HCT116 (cell line): ENCODE measurements at places on chromosomes 1 and 21.

DNA sequence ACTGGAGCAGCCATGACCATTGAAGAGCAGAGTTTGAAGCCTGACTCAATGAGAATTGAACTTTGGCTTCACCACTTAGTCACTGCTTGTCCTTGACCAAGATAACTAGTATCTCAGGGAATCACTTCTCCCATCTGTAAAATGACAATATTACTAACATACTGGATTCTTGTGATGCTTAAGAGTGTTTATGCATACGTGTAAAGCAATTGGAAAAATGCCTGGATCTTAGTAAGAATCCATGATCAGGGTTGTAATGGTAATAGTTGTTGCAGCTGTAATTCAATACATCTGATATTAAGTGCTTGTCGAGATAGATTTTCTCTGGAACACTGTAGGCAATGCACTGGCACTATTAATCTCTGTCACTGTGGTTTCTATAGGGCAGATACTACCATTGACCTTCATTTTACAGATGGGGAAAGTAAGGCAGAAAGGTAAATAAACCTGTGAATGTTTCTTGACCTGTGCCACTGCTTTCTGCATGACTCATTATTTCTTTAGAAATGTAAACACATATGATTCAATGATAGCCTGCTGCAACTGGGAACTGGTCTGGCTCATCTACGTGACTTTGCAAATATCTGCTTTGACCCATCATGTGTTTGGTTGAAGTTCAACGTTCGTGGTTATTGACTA, 662.5 kb downstream of the PLA2G4A start:
- DNase-seq = no peak

- DNase-seq = no peak
Measured at GRCh38 chr1:210978316-210978973, 155.5 kb downstream of the KCNH1 start.

- DNase-seq = peak; percentile 82
Measured at GRCh38 chr1:225875044-225875815, 7.0 kb downstream of the TMEM63A start.

DNA sequence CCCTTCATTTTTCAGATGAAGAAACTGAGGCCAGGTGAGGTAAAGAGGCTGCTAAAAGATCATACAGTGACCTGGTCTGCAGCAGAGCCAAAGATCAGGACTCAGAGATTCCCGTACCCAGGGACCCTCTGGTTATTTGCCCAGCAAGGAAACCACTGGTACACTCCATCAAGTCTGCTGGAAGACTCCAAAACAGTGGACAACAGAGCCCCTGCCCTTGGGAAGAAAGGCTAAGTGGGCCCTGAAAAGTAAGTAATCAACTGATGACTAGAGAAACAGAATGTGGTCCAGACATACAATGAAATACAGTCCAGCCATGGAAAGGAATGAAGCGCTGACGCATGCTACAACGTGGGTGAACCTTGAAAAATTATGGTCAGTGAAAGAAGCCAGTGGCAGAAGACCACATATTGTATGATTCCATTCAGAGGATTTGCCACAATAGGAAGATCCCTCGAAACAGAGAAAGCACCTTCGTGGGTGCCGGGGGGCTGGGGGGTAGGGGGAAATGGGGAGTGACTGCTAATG, 106.4 kb downstream of the ETS2 start:
- DNase-seq = no peak

DNA sequence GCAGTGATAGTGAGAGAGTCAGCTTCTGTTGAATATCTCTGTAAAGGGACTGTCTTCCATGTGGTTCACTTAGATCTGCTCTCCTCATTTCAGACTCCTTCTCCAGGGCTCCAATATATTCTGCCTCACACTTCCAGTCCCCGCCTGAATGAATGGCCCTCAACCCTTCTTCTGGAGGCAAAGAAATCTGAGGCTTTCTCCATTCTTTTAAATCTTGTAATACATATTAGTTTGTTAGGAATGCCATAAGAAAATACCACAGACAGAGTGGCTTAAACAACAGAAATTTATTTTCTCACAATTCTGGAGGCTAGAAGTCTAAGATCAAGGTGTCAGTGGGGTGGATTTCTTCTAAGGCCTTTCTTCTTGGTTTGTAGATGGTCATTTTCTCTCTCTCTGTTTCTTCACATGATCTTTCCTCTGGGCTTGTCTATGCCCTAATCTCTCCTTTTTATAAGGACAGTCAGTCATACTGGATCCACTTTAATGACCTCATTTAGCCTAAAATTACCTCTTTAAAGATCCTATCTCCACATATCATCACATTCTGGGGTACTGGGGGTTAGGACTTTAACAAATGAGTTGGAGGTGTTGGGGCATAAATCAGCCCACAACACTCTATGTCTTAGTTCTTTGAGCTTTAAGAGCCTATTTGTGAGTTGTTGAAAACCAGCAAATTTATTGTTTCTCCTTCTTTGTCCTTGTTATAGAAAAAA, 128.5 kb upstream of the KCNK2 start:
- no peak for DNase-seq

DNA sequence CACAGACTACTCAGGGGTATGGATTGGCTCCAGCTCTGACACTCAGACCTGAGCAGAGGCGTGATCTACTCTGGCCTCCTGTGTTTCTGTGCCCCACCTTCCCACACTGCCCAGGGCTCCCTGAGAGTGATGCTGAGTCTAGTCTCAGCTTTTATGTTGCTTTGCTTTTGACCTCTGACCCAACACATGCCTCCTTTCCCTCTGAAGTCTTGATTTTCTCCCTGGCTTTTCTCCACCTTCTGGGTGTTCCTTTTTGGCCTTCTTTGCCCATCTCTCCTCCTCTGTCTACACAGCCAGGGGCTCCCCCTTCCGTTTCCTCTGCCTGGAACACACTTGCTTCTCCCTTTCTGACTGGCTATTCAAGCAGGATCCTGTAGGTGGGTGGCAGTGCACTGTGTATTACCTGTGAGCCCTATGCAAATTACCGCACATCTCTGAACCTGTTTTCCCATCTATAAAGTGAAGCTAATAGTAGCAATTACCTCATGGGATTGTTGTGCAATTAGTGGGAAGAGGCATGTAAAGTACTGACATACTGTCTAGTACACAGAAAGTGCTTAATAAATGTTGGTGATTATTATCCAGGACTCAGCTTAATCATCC, 13.7 kb upstream of the MEX3A start:
- DNase-seq = no peak

DNA sequence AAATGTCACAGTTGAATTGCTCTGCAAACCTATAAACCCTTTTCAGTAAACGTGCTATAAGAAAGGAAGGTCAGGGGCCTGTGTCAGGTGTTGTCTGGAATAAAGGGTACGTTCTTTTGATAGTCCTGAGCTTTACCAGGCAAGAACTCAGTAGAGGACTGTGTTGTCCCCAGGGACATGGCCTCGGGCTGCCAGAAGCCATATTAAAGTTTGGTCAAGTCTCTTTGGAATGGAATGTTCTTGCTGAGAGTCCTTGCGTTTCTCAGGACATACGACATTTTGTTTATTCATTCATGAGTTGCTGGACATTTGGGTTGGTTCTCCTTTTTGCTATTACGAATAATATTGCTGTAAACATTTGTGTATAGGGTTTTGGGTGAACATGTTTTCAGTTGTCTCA, 16.8 kb downstream of the VPS13D start:
- no peak for DNase-seq

- DNase-seq = no peak
Measured at GRCh38 chr21:37164742-37165141, 91.7 kb downstream of the TTC3 start.

GRCh38 chr1:38075191-38075590, 28.6 kb upstream of the POU3F1 start:
- DNase-seq = no peak

- no peak for DNase-seq
Measured at GRCh38 chr1:203238535-203238934, 9.1 kb upstream of the CHIT1 start.

- DNase-seq = no peak
Measured at GRCh38 chr1:145696630-145696960, 10.6 kb downstream of the PDZK1 start.

DNA sequence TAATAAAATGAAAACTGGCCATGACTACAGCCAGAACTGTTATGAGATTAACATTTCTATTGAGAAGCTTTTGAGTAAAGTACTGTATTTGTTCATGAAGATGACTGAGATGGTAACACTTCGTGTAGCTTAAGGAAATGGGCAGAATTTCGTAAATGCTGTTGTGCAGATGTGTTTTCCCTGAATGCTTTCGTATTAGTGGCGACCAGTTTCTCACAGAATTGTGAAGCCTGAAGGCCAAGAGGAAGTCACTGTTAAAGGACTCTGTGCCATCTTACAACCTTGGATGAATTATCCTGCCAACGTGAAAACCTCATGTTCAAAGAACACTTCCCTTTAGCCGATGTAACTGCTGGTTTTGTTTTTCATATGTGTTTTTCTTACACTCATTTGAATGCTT, 164.0 kb downstream of the NEK7 start:
- DNase-seq = no peak

DNA sequence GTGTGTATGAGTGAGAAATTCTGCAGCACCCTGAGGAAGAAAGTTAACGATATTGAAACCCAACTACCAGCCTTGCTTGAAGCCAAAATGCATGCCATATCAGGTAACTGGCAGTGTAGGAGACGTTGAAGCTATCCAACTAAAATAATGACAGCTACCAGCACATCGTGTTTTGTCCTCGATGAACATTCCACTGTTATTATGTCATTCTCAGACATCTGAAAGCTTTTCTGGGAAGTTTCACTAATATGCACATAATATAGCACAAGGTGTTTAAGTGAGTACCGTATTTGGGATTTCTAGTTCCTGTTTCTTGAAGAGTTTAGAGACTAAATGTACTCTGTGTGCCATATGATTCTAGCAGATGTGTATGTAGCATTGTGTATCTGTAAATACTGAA, 173.5 kb downstream of the DISC1 start:
- DNase-seq = no peak

DNA sequence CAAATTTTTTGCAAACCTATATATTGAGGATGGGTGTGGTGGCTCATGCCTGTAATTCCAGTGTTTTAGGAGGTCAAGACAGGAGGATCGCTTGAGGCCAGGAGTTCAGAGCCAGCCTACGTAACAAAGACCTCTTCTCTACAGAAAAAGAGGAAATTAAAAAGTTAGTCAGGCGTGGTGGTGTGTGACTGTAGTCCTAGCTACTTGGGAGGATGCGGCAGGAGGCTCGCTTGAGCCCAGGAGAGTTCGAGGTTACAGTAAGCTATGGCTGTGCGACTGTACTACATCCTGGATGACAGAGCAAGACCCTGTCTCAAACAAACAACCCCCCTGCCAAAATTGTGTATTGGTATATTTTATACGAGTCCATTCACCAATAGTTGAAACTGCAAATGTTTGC, 589.7 kb downstream of the DPYD start:
- DNase-seq = no peak
